Right ventricle myocardium inferior (tissue), 1 donor: ENCODE measurements at places on chromosomes 11 and 22. TPM values are rescaled to one million over a fixed set of nuclear protein-coding genes. Genes with fewer than 3 reads are reported as not detected.

- DNase-seq, result peak; percentile 95
Measured at GRCh38 chr11:67629386-67630227, at the start of gene NUDT8. NUDT8 (minus strand) TSS chr11:67629937; CDS start chr11:67629911, 26 bp downstream.

DNA sequence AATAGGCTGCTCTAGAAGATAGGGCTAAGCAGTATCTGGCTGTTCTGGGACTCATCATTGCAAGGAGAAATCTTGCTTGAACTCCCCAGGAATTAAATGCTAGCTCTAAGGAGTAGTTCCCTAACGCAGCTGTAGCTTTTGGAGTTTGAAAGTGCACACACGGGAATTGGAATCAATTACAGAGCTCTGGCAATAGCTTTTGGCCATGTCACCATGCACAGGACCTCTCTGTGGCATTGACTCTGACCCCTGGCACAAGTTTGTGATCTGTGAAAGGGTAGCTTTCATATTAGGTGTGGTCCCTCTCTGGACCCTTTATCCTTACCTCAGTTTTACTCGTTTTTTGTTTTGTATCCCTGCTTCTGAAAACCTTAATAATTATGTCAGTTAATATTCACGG, 121.6 kb downstream of the FAT3 start:
- no peak for DNase-seq

GRCh38 chr11:78715639-78716311, 141.1 kb upstream of the NARS2 start:
- DNase-seq, result no peak

OMP gene
- total RNA-seq, result not detected

DNA sequence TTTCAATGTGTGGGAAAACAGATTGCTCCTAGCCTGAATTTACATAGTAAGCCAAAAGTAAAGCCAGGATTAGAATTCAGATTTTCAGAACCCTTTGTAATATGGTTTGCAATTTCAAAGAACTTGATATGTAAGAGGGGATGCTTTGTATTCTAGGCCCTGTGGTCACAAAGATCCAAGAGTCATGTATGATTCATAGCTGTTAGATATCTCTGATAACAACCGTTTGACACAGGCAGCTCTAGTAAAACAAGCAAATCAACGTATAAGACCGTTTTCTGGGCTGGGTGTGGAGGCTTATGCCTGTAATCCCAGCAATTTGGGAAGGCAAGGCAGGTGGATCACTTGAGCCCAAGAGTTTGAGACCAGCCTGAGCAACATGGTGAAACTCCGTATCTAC, 79.6 kb downstream of the EMSY start:
- no peak for DNase-seq

TRIM5 gene
- total RNA-seq, result 9.8 TPM

C11orf97 gene
- total RNA-seq, result not detected

- DNase-seq, result no peak
Measured at GRCh38 chr11:64712430-64713015, 10.5 kb downstream of the NRXN2 start.

- no peak for DNase-seq
Measured at GRCh38 chr11:66119348-66120133, 49.5 kb downstream of the PACS1 start.

OR5D18 gene
- not detected for total RNA-seq

DNA sequence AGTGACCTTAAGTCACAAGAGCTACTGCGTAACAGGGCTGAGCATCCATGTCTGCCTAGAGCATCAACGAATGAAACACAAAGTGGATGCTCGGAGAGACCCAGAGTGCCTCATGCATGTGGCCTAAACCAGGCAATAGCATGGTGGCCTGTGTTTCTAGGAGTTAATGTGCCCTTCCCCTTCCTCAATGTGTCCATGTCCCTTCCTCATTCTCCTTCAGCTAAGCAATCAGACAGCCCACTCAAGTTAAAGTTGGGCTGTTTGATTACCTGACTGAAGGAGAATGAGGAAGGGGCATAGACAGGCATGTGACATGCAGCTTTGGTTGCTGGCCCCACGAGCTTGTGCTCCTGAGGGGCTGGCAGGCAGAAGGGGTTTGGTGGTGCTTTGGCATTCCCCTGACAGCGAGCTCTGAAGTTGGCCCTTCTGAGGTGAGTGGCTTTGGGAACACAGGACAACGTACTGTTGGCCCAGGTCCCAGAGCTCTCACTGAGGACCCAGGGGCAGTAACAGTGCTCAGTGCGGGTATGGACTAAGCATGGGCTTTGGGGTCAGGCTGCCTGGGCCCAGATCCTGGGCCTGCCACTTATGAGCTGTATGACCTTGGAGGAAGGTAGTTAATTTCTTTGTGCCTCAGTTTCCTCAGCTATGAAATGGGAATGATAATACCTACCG, 46.7 kb downstream of the IRAG1 start:
- DNase-seq, result no peak

DNA sequence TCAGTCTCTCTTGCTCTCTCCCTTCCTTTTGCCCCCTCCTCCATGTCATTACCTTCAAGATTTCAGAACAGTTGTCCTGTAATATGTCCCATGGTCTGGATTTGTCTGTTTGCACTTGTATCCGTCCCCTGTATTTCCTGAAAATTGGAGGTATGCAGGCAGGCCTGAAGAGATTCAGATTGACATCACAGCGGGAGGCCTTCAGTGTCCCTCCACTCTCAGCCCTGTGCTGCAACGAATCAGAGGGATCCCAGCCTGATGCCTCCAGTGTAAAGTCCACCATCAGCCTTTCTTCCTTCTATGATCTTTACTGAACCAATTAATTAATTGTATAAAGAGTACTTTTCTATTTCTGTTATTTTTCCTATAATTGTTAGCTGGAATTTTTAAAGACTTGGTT, 57.3 kb downstream of the ELMOD1 start:
- DNase-seq, result no peak

GRCh38 chr11:95886462-95886861, 37.4 kb downstream of the MTMR2 start:
- DNase-seq, result no peak

- no peak for DNase-seq
Measured at GRCh38 chr11:132284048-132284447, 913.6 kb downstream of the NTM start.
